ENCODE measurements at places on chromosomes 3 and 15. TPM values are rescaled to one million over a fixed set of nuclear protein-coding genes. Genes with fewer than 3 reads are reported as not detected.
A peak's percentile ranks its signal among the peaks of the same experiment; 100 is the strongest.

FAM107A gene
- total RNA-seq: 3.7 TPM

DNA sequence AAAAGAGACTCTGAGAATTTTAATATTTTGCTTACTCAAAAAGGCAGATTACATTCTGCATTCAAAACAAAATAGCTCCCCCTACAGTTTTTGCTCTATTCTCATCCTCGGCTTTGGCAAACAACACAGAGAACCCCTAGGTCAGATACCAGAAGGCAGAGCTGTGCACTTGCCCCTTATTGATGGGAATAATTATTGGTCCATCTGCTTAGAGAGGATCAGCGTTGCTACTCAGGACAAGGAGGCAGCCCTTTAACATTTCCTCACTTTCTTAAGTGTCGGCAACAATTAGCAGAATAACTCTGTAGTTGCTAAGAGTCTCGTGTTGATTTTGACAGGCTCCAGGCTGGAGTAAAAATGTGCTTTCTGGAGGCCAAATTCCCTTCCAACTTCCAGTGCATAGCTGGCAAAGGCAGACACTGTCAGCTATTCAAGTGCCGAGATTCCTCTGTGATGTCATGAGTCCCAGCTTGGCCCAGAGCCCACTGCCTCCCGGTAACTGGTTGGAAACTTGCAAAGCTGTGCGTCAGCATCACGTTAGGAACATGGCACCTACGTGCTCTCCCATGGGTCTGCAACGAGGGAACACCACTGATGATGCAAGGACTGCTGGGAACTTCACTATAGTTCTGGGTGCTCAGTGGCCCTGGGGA lies 482.7 kb upstream of the ADAMTS9 start:
- no peak overlapping the region for H3K4me3 ChIP-seq
- no peak overlapping the region for H3K27ac ChIP-seq
- peak; percentile 76 for DNase-seq
- H3K27me3 ChIP-seq: no peaks in the 10 kb centered on the region
- H3K4me1 ChIP-seq: no peaks in the 10 kb centered on the region

DNA sequence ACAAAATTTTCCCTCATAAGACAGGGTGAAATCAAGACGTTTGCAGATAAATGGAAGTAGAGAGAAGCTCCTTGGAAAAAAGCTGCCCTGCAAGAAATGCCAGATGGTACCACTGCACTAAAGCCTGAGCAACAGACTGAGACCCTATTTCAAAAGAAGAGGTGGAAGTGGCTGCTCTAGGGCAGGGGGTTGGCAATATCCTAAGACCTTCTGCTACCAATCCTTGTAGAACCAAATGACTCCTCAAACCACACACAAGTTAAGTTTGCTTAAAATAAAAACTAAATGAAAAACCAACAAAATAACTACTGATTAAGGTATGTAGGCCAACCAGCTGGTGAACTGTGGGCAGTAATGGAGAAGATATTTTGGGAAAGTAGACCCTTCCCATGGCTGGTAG lies 21.3 kb downstream of the RAB43 start:
- no peaks in the 10 kb centered on the region for H3K36me3 ChIP-seq
- H3K27ac ChIP-seq: no peak overlapping the region
- no peak overlapping the region for H3K4me3 ChIP-seq
- H3K27me3 ChIP-seq: no peaks in the 10 kb centered on the region

DNA sequence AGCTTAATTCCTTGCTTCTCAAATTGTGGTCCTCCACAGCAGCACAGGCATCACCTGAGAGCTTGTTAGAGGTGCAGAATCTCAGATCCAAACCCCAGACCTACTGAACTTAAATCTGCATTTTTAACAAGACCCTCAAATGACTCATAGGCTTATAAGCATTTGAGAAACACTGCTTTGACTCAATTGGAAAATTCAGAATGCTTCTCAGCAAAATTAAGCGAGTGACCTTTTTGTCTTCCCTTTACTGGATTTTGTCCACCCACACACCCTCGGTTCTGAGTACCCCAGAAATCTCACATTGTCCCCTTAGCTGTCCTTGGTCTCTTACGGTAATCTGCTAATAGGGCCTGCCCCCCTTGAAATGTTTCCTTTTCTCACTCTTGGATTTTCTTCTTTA lies 17.9 kb downstream of the CD80 start:
- H3K27ac ChIP-seq: no peak overlapping the region
- H3K4me1 ChIP-seq: no peaks in the 10 kb centered on the region
- H3K36me3 ChIP-seq: no peaks in the 10 kb centered on the region
- no peak for DNase-seq
- H3K4me3 ChIP-seq: no peak overlapping the region
